ENCODE measurements at places on chromosomes 3 and 15. TPM values are rescaled to one million over a fixed set of nuclear protein-coding genes. Genes with fewer than 3 reads are reported as not detected.

DNA sequence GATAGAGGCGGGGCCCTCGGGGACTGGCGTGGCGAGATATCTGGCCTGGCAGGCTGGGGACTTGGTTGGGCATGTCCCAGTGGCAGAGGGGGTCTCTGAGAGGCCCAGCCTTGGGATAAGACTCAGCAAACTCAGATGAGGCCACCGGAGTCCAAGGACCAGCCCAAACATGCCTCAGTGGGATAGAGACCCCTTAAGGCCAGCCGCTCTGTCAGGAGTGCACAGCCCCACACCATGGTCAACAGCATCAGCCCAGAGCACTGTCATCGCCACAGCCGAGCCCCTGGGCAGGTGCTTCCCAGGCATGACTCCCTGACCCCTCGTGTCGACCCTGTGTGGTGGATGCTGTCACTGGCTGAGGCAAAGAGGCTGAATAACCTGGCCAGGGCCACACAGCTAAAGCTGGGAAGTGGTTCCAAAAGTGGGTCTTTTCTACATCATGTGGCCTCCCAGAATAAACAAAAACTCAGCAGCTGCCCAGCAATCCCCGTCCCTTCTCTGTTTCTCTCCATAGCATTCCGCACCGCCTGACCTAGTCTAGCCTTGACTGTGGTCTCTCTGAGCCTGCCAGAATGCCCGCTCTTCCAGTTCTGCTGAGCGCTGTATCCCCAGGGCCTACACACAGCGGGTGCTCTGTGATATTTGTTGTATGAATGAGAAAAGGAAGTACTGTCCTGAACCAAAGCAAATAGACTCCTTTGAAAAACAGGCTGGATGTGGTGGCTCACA is 15.1 kb downstream of the CTSH start:
- DNase-seq, result no peak

KY gene
- not detected for total RNA-seq

GRCh38 chr15:69691307-69692015 is 238.8 kb downstream of the RPLP1 start:
- DNase-seq, result no peak

- DNase-seq, result no peak
Observed at GRCh38 chr15:82802497-82802896, 3.4 kb downstream of the FSD2 start.

- peak; percentile 26 for DNase-seq
Observed at GRCh38 chr3:14110699-14111098, 14.0 kb downstream of the CHCHD4 start.

GRCh38 chr3:39936848-39937247 is 127.4 kb downstream of the MYRIP start:
- DNase-seq, result no peak

DNA sequence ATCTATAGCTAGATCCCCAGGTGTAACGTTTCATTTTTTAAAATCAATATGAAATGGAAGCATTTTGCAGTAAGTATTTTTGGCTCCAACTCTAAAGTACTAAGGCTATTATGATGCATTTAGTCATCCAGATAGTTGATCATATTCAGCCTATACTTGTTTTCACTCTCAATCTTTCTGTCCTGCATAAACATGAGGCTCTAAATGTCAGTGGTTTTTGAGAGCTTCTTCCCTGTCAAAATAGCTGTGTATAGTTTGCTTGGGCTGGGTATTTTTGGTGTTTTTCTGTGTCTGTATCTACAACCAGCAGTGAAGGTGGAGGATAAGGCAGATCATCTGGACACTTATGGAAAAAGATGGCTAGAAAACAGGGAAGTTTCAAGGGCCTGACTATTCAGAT is 128.0 kb downstream of the LRRN1 start:
- no peak for DNase-seq

GRCh38 chr15:93829115-93829870 is 402.1 kb upstream of the MCTP2 start:
- DNase-seq, result peak; percentile 98

DNA sequence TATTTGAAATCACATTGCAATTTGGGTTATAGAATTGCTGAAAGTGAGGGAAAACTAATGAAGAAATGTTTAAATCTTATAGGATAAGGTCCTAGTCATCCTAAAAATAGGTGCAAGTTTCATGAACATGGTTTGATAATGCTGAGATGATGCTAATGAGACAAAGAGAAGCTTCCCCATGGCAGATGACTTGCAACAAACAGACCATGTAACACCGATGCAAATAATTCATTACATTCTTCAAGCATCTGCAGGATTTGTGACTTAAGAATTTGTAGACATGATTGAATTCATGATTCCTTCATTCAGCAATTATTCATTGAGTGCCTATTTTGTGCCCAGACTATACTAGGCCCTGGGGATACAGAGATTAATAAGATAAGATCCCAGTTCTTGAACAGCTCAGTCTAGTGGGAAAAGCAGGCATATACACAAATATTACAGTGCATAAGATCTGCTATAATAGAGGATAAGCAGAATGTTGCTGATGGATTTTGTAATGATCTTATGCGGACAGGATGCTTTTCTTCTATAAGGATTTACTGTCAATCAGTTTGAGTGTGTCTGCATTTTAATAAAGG is 367.9 kb upstream of the GBE1 start:
- DNase-seq, result no peak

DNA sequence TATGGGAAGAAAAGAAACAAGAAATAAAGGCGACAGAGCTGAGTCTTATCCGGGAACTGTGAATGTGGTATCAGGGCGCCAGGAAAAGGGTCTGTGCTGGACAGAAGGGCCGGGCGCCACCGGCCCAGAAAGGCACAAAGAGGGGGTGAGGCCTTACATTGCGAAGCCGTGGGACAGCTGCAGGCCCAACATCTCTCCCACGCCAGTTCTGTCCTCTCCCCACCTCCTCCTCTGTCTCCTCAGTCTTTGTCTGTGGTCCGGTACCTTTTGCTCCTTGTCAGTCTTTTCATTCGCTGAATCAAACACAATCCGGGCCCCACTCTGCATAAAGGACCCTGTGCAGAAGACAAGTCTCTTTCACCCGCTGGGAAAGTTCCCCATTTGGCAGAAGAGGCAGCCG is 81.8 kb downstream of the LRIG1 start:
- DNase-seq, result no peak

DNA sequence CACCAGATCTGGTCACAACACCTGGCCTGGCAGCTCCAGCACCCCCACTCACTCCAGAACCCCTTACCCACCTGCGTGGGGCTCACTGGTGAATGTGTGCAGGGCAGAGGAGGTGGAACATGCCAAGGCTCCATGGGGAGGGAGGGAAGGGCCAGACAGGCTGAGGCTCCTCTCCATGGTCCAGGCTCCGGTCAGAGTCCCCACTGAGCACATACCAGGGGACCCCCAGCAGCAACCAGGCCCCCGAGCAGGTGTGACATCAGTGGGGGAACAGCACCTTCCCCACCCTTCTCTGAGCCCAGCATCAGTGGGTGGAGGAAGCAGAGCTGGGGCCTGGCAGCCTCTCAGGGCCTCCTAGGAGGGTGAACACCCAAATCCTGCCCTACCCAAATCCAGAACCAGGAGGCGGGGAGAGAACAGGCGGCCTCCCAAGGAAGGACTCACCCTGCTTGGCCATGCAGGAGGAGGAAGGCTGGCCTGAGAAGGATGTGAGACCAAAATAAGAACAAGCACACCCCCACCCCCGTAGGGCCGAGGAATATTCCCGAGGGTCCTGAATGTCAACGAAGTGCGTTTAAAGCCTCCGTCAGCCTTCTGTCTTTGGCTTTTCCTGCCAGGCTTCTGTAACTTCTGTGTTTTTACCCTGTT is 1.1 kb upstream of the GP9 start:
- DNase-seq, result no peak

GRCh38 chr3:27632431-27633223 is 89.5 kb downstream of the EOMES start:
- peak; percentile 39 for DNase-seq

GRCh38 chr3:146326875-146327543 is 76.1 kb upstream of the PLSCR4 start:
- peak; percentile 43 for DNase-seq

GP5 gene
- total RNA-seq, result not detected

GRCh38 chr3:8070011-8070410 is 431.6 kb upstream of the LMCD1 start:
- no peak for DNase-seq

MST1R gene
- total RNA-seq, result 98.9 TPM

NIT2 gene
- 54.0 TPM for total RNA-seq

GRCh38 chr3:39291903-39292329 is 12.1 kb upstream of the CX3CR1 start:
- peak; percentile 22 for DNase-seq

DLL4 gene
- not detected for total RNA-seq

ABI3BP gene
- total RNA-seq, result 2.7 TPM

PTPN9 gene
- 27.0 TPM for total RNA-seq

- DNase-seq, result no peak
Observed at GRCh38 chr15:25236143-25236860, 202.5 kb downstream of the UBE3A start.

- DNase-seq, result no peak
Observed at GRCh38 chr3:111853068-111853467, 6.0 kb upstream of the PHLDB2 start.

DNA sequence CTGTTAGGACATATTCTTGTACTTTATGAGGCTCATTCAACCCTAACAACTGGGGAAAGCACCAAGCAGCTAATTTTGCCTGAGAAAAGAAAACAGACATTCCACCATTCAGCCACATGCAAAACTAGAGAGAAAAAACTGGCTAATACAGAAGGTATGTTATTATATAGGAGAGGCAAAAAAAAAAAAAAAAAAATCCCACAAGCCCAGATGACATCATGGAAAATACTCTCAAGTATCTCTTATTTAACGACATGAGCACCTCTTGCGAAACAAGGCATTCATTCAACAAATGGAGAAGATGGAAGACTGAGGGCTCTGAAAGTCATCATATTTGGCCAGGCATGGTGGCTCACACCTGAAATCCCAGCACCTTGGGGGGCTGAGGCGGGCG is 61.5 kb downstream of the PRICKLE2 start:
- DNase-seq, result peak; percentile 83

DNA sequence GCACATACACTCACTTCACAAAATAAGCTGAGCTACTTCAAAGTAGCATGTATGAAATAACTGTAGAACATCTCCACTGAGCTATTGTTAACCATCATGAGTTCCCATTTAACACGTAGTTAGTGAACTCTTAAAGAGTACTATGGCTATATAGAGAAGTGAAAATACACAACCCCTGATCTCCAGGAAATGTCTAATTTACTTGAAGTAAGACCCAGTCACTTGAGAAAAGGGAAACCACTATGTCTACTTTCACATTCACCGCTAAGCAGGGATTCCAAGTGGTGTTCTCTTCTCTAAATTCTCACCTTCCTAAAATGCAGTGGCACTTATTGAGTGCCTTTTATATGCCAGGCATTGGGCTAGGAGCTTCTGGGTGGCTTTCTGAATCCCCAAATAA is 35.0 kb upstream of the COLQ start:
- no peak for DNase-seq

CADM2 gene
- total RNA-seq, result not detected

All from foreskin keratinocyte (primary cell).